ENCODE measurements at places on chromosomes 5 and 9.

- DNase-seq, result no peak
Measured at GRCh38 chr9:92740009-92740408, 24.6 kb downstream of the BICD2 start.

DNA sequence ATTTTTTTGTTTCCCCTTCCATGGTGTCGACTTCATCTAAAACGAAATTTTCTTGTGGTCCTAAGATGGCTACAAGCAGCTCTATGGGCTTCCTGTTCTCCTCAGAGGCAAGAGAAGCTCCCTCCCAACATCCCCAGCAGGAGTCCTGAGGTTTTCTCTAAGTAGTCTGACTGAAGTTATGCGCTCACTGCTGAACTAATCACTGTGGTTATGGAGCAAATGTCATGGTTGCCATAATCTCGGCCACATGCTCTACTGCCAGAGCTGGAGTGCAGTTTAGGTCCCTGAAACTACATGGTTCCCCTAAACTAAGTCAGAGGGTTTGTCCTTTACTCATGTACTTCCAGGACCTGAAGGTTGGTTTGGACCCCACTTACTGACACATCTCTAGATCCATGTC, 68.0 kb upstream of the MAMDC2 start:
- DNase-seq, result no peak

DNA sequence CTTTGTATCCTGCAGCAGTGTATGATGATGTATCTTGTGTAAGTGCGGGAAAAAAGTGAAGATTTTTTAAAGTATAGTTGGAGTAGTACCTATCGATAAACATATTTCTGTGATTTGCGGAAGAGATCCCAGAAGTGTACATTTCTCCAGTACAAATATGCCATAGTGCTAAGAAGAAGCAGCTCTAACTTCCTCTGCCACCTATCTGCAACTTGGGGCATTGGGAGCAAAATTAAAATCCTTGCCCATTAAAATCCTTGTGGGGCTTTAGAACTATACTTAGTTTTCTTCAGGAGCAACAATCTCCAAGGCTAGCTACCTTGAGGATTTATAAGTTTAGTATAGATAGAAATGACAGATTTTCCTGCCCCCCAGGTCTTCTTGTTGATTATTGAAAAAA, 123.7 kb downstream of the VCAN start:
- no peak for DNase-seq

DNA sequence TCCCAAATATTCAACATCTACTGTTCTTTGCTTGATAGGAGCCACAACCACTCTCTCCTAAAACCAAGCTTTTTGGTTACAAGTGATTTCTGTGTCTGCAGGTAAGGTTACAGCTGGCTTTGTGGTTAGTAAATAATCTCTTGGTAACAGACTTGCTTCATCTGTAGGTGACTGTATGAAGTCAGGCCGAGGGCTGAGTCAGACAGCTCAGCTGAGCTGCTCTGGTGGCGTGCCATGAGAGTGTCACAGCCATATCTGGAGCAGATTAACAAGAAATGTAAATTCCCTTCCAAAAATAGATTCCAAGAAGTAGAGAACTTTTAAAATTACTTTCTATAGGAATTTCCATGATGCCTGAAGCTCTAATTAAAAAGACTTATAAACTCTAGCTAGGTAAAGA, 23.7 kb upstream of the TAS2R1 start:
- DNase-seq, result no peak

DNA sequence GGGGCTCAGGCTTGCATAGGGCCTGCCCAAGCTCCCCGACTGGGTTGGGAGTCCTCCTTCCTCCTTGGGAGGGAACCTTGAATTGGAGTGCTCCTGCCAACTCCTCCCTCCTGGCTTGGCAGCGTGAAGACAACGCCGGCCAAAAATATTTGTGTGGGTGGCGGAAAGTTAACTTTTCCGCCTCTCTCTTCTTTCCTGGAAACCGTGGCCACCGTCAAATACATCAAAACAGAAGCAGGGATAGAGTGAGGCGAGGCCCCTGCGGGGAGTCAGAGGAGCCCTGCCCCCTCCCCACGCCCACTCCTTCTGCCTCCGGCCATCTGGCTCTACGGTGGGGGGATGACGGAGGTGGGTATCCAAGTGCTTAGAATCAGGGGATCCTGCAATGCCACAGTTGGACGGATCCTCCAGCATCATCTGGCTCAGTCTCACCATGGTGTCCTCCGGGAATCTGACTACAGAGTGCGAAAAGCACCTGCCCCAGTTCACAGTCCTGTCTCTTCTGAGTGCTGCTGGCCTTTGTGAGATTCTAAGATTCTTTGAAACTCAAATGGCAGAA, 25.2 kb upstream of the SYNPO start:
- peak; percentile 21 for DNase-seq

DNA sequence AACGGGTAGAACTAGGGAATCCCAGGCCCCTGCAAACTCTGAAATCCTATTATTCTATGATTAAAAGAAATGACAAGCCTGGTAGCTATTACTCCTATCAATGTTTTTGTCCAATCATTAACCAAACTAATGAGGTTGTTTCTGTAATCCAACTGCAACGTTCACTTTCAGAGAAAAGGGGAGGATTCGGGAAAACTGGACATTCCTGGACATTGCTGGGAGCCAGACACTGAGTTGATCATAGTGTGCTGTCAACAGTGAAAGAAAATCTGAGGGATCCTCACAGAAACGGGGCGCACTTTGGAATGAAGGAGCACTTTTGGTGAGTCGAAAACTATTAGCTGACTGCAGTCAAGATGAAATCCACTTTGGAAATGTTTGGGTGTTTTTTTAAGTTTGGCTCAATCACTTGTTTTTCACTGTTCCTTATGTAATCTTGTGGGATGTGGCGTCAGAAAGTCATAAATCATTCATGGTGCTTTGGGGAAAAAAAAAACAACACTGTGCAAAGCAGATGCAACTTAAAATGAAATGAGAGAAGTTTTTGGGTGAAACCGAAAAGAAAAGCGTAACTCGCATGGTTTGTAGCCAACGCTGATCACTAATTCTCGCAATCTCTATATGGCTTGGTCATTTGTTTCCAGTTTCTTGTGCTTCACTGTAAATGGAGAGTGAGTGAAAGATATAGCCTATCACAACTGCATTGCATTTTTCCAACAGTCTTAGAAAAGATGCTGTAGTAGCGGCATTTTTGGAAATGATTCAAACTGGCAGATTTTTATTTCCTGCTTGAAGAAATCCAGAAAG, 51.2 kb upstream of the ADRA1B start:
- DNase-seq, result no peak

GRCh38 chr9:137972355-137972987, 94.9 kb downstream of the CACNA1B start:
- no peak for DNase-seq

GRCh38 chr9:20111173-20111843, 322.5 kb upstream of the SLC24A2 start:
- DNase-seq, result no peak

- peak; percentile 63 for DNase-seq
Measured at GRCh38 chr5:140372971-140373487, 13.0 kb downstream of the SLC4A9 start.

DNA sequence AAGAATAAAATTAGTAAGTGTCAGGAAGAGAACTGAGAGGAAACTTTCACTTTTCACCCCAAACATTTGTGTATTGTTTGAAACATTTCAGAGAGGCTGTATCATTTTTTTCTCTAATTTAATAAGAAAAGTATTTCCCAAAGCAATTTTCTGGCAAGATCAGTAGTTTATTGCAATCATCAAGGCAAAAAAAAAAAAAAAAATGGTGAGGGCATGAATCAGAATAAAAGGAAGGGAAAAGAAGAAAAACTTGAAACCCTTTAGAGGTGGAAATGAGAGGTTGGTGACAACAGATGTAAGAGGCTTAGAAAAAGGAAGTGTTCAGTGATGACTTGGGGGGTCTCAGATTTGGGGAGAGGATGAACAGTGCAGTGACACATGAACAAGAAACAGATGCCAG, 13.3 kb downstream of the SHC3 start:
- DNase-seq, result no peak

- no peak for DNase-seq
Measured at GRCh38 chr5:31850981-31851689, 212.2 kb downstream of the PDZD2 start.

GRCh38 chr5:9118852-9119251, 427.0 kb downstream of the SEMA5A start:
- DNase-seq, result no peak

DNA sequence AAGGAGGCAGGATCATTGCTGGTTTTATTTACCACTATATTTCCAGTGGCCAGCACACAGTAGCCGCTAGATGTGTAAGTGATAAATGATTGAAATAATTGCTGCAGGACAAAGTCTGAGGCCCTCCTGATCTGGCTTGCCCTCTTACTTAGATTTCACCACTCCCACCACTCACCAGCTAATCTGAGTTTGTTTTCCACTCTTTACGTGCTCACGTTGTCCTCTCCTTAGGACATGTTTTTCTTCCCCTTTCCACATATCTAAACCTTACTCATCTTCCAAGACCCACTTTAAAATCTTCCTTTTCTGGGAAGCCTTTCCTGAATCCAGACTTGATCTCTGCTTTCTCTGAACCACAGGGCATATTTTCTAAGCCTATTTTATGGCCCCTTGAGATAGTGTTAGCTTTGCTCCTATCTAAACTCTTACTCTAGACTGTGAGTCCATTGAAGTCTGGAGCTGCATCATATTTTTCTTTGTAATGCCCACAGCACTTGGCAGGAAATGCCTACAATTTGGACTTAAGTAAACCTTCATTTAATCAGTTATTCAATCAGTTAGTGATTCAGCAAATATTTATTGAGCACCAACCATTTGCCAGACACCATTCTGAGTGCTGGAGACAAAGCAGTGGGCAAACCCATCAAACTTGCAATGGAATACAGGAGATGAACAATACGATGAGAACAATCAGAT, 2.4 kb downstream of the TLR4 start:
- DNase-seq, result no peak

- no peak for DNase-seq
Measured at GRCh38 chr5:123007182-123007581, 29.3 kb downstream of the PPIC start.

DNA sequence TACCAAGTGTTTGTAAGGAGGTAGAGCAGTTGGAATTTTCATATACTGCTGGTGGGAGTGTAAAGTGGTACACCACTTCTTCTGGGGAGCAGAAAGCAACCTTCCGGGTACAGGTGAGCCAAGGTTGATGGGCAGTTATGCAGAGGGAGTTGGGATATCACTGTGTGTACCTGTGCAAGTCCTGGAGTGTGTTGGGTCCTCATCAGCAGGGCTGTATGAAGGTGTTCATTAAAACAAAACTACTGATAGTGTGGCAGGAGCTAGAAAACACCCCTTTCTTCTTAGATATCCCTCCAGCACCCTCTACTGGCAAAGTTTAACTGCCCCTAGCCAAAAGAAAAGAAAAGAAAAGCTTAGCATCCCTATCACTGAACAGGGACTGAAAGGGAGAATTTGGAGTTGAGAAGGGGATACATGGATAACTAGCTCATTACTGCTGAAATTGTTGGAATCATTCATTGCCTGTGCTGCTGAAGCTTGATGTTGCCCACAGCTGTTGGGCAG, 10.7 kb downstream of the MARCHF6 start:
- no peak for DNase-seq

DNA sequence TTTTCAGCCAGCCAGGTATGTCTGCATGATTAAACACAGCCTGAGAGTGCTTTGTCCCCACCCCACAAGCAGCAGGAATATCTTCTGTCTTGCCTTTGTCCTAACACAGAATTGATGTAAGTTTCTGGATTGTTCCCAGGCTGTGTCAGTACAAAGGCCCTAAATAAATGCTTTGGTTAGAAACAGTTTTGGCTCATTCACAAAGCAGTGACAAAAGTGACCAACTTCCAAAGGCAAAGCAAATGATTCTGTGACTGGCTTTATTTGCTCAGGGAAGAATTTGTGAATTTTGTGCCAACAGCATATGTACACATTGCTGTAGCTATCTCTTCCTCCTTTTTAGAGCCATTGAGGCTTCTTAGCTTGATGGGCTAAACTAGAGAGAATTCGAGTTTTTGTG, 133.7 kb downstream of the PLPPR1 start:
- DNase-seq, result peak; percentile 14

All from NCI-H446 (cell line).